Sigmoid colon (tissue), 7 donors: ENCODE measurements at places on chromosomes 4 and X.

DNA sequence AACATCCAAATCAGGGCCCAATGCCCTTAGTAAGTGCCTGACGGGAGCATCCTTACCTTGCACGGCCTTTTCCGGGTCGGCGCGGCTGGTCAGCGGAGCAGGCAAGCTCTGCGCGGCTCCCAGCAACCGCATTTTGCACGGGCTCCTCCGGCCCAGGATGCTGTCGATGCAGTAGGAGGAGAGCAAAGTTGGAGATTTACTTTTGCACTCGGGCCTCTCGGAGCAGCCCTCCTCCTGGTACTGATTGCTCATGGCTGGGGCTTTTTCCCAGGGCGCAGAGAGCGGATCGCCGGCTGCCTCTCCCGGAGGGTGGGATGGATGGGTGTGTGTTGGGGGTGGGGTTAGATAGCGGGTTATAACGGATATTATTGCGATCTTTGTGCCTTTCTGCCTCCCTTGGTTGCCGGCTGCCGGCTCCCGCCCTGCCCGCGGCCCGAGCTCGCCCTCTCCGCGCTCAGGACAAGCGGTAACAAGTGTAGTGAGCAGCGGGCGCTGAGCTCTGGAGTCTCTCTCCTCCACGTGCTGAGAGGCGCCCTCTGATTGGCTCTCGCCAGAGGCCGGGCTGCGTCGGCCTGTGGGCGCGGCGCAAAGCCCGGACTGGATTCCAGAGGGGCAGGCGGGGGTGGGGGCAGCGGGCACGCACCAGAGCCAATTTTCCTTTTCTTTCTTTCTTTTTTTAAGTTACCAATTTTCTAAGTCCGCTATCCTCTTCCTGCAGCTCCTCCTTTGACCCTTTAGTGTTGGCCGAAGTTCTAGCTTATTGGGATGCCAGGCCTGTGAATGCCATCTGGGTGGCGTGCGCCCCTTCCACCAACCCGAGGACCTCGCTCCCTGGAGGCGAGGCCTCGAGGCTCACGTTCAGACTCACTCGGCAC, at the start of gene ARX:
TSS of gene ARX (minus strand) at position 480 of the 875 bp plus-strand sequence. CDS start at position 252, 228 bp downstream.
- no peak for DNase-seq

DNA sequence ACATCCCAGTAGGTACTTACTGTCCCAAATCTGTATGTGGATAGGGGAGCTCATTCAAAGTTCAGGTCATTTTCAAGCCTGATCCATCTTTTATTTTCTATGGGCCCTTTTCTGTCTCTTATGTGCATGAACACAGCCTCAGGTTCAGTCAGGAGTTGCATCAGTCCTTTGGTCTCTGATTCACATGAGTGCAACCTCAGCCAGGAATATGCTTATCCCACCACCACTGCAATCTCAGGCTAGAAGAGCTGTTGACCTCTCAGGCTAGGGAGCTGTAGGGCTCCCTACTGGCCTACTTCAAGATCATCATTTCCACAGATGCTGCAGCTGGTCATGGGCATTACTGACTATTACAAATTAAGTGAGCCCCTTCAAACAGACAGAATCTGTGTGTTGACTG, 27.2 kb downstream of the AASDH start:
- no peak for DNase-seq

- no peak for DNase-seq
Observed at GRCh38 chr4:166458756-166459155, 585.7 kb downstream of the TLL1 start.

- no peak for DNase-seq
Observed at GRCh38 chrX:78603908-78604307, 55.2 kb downstream of the RTL3 start.

DNA sequence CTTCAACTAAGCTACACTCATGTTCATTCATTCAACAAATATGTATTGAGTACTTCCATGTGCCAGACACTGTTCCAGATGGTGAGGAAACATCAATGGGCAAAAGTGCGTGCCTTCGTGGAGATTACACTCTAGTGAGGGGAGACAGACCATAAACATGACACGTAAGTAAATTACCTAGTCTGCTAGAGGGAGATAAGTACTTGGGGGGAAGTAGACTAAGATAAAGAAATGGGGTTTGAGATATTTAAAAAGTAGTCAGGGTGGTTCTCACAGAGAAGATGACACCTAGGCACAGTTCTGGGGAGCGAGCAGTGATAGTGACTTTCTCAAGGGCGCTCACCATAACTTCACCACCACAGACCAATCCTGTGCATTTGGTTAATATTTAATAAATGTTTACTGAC, 11.7 kb downstream of the JCHAIN start:
- no peak for DNase-seq

GRCh38 chrX:11427453-11428071, 134.3 kb downstream of the AMELX start:
- peak; percentile 82 for DNase-seq

GRCh38 chrX:80876877-80877276, 67.2 kb upstream of the BRWD3 start:
- DNase-seq, result no peak

- no peak for DNase-seq
Observed at GRCh38 chrX:127187095-127187494, 367.6 kb downstream of the PRR32 start.

GRCh38 chr4:54414545-54414944, 185.5 kb downstream of the PDGFRA start:
- no peak for DNase-seq

- DNase-seq, result no peak
Observed at GRCh38 chr4:87025614-87026041, 90.8 kb downstream of the AFF1 start.

GRCh38 chr4:81789158-81789557, 317.5 kb upstream of the RASGEF1B start:
- DNase-seq, result no peak

- no peak for DNase-seq
Observed at GRCh38 chr4:139611391-139611790, 54.2 kb upstream of the MGST2 start.

- DNase-seq, result no peak
Observed at GRCh38 chrX:48598614-48599013, 1.3 kb downstream of the WDR13 start.

GRCh38 chr4:169133932-169134331, 123.9 kb upstream of the CBR4 start:
- no peak for DNase-seq

DNA sequence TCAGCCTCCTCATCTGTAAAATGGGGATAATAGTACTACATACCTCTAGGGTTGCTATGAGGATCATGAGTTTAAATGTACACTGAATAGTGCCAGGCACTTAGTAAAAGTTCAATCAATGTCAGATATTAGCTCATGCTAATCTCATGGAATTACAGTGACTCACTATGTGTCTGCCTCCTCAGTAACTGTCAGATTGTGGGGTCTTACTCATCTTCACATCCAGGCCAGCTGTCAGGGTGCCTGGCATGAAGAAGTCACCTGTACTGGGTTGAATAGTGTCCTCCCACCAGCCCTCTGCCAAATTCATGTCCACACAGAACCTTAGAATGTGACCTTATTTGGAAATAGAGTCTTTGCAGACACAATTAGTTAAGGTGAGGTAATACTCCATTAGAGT, 54.3 kb upstream of the STIM2 start:
- DNase-seq, result no peak

DNA sequence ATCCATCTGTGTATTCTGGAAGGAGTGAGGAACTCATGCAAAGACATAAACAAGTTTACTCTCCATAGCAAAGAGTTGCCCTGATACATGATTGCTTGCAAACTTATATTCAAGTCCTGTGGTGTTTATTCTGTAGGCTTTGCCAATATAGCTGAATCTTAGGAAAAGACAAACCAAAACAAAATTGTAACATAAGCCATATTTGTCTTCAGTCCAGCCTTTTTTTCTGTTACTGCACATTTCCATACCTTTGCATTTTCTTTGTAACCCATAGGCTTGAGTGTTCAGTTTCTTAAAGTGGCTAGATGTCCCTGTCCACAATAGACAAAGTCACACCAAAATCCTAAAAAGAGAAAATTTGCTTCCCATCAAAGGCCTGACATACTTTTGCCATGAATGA, 120.4 kb downstream of the PPARGC1A start:
- DNase-seq, result no peak

DNA sequence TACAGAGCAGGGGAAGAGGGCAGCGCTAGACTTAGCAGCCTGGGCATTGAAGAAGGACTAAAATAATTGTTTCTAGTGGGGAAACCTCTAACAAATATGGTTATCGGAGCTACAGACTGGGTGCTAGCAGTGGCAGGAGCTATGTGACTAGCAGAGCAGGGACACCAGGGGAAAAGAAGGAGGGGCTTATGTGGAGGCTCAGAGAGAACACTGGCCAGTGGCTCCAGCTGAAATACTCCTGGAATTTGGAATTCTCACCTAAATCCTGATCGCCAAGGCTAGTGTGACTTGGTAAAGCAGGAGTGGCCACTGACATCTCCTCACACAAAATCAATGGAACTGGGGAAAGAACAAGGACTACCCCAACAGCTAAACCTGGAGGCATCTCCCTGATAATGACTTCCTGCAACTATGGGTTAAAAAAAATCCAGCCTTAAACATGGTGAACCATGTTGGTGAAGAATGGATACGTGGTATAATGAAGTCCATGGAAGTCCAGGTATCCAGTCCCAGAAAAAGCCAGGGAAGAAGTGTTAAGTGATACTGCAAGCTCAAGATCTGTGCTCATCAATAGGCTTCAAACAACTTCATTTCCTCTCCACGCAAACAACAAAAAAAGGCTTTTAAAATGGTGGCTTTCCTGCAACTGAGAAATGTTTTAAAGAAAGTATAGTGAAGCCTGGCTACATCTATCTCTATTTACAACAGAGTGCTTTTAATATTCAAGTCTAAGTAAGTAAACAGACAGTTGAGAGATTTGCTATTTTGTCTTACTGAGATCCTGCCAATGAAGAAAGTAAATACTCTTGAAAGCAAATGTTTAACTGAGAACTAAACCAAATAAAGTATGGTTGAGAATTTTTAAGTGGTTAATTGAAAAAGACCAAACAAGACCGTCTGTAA, 1.8 kb downstream of the TAPT1 start:
- no peak for DNase-seq

- no peak for DNase-seq
Observed at GRCh38 chr4:85210353-85210752, 243.9 kb upstream of the WDFY3 start.

- DNase-seq, result no peak
Observed at GRCh38 chr4:73586040-73586439, 34.2 kb downstream of the RASSF6 start.

DNA sequence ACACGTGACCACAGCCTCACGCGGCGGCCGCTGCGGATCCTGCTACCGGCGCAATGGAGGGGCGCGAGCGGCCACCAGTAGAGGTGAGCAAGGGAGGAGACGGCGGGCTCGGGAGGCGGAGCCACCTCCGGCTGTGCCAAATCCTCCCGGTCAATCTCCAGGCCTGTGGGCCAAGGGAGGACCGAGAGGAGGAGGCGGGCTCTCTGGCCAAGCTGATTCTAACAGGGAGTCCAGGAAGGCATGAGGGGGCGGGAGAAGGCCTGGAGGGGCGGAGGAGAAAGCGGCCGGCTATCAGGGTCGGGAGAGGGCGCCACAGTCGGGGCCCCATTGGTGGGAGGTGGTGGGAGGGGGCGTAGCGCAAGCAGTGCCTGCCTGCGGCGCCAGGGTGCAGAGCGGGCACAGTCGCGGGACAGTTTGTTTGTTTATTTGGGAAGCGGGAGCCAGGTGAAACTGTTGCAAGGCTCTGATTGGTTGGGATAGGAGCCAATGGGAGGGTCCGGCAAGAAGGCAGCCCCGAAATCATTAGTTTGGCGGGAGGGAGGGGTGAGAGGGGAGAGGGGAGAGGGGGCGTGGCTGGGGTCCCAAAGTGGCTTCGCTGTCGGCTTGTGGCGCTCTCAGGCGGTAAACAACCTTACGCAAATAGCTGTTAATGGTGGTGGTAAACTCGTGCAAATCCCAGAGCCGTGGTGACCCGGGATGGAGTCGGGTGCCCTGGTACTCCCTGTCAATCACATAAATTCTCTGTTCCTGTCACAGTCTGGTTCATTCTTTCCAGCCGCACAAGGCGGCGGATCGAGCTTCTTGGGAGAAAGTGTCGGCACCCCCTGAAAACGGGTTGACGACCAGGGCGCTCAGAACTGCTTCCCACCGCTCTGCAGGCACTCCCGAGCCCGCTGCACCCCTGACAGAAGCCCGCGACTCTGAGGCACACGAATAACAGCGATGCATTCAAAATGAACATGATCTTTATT, at the start of gene IRS4:
TSS of gene IRS4 (minus strand) at position 55 of the 971 bp plus-strand sequence.
- DNase-seq, result no peak

DNA sequence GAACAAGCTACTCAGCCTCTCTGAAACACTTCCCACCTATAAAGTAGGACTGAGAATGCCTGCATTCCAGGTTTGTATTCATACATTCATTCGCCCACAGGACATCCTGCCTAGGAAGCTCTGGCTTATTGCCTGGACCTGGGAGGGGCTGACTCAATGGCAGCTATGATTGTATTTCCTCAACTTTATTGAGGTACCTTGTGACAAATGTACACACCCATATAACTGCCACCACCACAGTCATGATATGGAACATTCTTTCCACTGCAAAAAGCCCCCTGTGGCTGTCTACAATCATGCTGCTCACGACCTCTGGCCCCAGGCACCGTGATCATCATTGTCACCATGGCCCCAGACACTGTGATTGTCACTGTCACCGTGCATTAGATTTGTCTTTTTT, 68.3 kb downstream of the ABLIM2 start:
- no peak for DNase-seq

DNA sequence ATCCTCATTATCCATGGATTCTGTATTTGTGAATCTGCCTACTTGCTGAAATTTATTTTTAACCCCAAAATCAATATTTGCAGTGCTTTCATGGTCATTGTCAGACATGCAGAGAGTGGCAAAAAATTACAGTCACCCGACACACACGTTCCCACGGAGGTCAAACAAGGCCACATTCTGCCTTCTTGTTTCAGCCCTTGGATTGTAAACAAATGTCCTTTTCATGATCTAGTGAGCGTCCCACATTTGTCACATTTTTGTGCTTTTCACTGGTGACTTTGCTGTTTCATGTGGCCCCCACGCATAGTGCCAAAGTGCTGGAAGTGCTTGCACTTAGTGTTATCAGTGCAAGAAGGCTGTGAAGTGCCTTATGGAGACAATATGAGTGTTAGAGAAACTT, 45.0 kb downstream of the SOD3 start:
- DNase-seq, result no peak

DNA sequence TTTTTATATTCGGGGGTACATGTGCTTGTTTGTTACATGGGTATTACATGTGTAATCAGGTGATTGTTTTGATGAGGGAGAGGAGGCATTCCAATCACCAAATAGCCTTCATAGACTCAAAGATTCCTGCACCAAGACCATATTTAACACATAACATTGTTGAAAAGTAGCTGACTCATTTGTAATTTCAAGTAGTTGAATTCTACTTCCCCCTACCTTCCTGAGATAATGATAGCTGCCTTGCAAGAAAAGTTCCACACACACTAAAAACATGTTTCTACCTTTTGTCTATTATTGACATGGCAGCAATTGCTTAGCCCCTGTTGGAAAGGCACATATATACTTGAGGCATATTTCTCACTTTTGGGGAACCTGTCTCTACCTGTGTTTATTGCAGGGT, 16.1 kb downstream of the PGAM4 start:
- DNase-seq, result no peak

DNA sequence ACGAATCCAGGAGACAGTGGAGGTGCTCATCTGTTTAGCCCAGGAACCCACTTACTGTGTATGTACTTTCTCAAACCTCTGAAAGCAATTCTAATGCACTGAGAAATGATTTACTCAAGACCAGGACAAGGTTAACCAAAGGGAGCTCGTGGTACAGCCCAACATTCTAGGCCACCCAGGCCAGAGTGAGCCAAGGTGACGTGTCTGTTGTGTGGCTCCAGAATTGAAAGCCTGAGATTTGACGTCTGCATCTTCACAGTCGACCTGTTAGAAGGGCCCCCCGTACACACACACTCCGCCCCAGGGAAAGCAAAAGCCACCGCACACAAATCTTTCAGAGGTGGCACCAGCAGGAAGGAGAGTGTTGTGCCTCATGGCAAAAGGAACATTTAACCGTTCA, 2.3 kb downstream of the MAP3K15 start:
- no peak for DNase-seq
